ENCODE measurements at places on chromosomes 5 and 9. TPM values are rescaled to one million over a fixed set of nuclear protein-coding genes. Genes with fewer than 3 reads are reported as not detected.

GRCh38 chr5:138974227-138975063 lies 99.3 kb upstream of the LRRTM2 start:
- DNase-seq, result peak; percentile 68

DNA sequence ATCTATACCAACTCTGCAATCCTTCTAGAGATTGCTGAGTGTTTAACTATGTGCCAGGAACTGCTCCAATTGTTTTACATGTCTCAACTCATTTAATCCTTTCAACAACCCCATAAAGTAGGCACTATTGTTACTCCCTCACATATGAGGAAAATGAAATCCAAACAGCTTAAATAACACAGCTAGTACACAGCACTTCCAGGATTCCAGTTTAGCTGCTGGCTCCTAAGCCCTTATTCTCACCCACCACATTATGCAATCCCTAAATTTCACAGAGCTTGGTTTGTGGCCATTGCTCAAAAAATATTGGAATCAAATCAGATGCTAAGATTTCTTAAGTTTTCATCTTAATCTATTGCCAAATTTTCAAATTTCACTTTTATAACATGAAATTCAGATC lies 84.9 kb downstream of the PRELID2 start:
- DNase-seq, result no peak

DNA sequence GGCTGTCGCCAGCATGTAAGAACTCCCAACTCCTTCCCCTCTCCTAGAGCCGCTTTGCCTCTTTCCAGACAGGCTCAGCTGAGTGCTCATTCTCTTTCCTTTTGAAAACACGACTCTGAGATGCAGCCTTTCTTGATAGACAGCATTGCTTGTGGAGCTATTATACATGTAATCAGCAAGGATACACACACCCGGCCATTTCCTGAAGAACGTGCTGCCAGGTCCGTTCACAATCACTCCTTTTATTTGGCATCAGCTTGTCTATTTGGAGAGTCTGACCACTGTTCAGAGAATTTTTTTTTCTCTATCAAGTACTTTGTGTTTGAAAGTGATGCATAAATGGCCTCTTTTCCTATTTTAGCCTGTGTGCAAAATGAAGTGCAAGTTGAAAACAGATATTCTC lies 328.7 kb downstream of the MARCHF11 start:
- no peak for DNase-seq

GRCh38 chr9:124110307-124110915 lies 98.8 kb downstream of the LHX2 start:
- DNase-seq, result peak; percentile 73

- DNase-seq, result no peak
These were observed 7.4 kb downstream of the C5orf46 start for GRCh38 chr5:147898875-147899401.

DNA sequence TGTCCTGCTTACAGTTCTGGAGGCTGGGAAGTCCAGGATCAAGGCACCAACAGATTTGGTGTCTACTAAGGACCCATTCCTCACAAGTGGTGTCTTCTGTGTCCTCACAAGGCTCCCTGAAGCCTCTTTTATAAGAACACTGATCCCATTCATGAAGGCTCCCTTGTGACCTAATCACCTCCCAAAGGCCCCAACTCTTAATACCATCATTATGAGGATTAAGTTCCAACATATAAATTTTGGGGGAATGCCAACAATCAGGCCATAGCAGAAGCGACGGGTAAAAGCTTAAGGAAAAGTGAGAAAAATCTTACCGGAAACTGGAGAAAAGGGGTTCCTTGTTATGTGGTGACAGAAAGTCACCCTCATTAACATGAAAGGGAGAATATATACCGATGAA lies 11.2 kb downstream of the CTNNAL1 start:
- no peak for DNase-seq

DNA sequence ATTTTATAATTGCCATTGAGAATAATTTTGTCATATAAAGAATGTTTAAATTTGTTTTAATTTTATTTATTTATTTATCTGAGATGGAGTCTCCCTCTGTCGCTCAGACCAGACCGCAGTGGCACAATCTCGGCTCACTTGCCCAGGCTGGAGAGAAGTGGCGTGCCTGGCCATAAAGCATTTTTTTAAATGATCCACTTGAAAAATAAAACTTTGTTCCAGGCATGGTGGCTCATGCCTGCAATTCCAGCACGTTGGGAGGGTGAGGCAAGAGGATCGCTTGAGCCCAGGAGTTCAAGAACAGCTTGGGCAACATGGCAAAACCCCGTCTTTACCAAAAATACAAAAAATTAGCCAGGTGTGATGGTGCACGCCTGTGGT lies 2.1 kb upstream of the SIT1 start:
- DNase-seq, result no peak

DNA sequence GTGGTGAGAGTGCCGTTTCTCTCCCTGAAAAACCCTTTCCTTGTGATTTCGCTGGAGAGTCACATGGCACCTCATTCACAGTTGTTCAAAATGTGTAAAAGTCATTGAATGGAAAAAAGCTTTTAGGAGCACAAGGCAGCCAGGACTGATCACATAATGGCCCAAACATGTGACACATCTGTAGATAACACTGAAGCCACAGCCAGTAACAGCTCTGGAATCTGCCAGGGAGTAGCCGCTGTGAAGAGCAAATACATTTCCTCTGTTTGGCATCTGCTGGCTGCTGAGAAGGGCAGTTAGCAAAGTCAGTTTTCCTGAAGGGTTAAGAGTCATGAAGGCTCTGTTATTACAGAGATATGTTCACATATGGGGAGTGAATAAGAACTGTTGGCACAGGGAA lies 271.8 kb downstream of the NNT start:
- DNase-seq, result peak; percentile 32

GRCh38 chr9:126638571-126639132 lies 24.9 kb downstream of the LMX1B start:
- no peak for DNase-seq

GRCh38 chr9:120212153-120212852 lies 367.7 kb downstream of the CDK5RAP2 start:
- DNase-seq, result no peak

GRCh38 chr9:89756891-89757537 lies 152.2 kb downstream of the GADD45G start:
- no peak for DNase-seq

DNA sequence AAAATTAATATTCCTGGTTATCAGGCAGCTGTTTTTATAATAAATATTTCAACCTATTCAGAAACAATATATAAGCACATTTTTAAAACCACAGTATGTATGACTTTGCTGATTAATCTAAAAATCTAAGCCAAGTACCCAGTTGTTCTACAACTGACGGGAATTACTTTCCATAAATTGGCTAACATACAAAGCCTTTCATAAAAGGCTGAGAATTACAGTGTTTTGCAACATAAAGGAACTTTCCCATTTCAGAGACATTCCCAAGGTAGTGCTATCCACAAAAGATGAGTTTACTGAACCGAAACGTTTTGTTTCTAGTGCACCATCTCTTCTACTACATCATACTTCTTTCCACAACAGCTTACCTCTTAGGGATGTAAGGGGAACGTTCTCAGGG lies 7.2 kb downstream of the RNF145 start:
- DNase-seq, result no peak

DNA sequence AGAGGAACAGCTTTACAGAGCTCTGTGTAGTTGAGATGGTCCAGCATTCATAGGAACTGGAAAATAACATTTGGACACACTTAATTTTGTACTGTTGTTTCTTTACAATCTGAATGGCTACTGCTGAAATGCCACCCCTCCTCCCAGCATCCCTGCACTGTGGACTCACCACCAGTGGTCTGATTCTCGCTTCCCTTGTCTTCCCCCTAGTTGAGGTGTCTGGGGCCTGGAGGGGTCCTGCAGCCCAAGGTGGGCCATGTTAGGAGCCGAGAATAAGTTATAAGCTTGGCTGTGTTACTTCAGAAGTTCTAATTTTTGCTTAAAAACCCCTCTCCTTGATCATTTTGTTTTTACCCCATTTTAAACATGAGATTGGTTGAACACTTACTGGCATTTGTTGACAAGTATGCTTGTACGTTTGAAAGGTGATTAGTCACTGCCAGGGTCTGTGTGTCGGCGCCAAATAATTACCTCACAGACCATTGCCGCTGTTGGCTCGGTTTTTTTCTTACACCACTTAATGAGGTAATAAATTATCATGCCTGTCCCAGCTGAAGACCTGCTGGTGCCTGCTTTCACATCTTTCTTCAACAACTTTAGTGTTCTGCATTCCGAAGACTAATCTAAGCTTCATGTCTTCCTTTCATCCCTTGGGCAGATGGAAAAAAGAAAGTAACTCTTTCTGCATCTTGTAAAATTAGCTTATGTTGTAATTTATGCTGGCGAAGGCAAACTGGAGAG lies 65.8 kb downstream of the MCCC2 start:
- no peak for DNase-seq

GRCh38 chr5:150329038-150329437 lies 26.3 kb upstream of the ARSI start:
- no peak for DNase-seq

- DNase-seq, result no peak
These were observed 483.8 kb downstream of the DMAC1 start for GRCh38 chr9:7315746-7316145.

DNA sequence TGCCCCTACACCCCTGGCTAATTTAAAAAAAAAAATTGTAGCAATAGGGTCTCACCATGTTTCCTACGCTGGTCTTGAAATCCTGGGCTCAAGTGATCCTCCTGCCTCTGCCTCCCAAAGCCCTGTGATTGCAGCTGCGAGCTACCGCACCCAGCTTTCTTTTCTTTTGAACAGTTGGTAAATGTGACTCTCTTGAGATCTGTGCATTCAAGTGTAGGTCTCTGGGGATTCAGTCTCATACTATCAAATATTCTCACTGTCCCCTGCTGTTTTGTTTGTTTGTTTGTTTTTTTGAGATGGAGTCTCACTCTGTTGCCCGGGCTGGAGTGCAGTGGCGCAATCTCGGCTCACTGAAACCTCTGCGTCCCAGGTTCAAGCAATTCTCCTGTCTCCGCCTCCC lies 42.3 kb upstream of the CXXC5 start:
- DNase-seq, result no peak

- no peak for DNase-seq
These were observed 1817.2 kb upstream of the CDH9 start for GRCh38 chr5:28855626-28856025.

GRCh38 chr5:151917904-151918303 lies 6.7 kb downstream of the GLRA1 start:
- no peak for DNase-seq

GRCh38 chr9:28624771-28625170 lies 1051.5 kb upstream of the C9orf72 start:
- DNase-seq, result no peak

DNA sequence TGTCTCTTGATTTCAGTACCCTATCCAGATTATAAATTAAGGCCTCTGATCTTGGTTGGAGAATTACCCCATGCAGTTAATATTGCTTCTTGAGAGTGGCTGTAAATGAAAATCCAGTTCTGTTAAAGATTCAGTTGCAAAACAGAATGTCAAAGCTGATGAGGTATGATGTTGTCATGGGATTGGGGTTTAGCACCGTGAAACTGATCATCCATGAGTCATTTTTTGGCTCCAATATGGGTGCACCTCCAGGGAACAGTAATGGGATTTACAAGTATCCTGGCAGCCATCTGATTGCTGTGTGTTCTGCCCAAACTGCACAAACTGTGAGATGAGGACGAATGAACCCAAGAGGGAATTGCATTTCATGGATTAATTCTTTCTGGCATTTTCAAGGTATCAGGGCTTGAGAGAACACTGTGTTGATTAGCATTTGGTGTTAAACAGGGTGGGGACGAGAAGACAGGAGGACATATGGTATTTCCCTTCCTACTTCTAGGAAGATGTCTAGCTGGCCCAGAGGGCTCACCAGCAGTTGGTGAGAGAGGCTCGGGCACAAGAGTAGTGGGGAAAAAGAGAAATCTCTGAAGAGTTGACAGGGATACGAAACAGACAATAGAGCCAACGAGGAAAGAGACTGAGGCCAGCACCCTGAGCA lies 214.7 kb downstream of the GAS1 start:
- DNase-seq, result no peak

DNA sequence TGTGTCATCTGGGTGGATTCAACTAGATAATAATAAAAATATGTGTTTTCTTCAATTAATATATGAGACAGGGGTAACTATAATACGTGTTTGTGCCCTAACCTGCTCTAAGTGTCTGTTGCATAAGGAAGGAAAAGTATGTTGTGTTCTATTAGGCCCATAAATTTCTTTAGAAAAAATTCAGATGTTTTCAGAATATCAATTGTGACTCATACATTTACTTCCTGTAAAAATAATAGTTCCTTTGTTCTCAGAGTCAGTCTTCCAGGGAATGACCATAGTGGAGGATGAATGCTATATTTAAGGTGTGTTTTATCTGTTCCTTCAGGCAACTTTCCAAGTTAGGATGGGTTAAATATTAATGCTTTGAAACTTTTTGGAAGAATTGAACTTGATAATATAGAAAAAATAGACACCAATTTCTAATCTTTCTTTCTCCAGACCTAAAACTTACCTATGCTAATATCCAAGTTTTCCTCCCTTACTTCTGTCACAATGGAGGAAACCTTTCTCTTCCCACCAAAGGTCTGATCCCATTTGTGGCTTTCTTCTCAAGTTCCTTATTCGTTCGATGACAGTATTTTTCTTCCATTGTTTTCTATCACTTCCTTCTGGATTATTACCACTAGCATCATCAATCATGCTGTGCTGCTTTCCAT lies 49.9 kb downstream of the ISL1 start:
- no peak for DNase-seq

DNA sequence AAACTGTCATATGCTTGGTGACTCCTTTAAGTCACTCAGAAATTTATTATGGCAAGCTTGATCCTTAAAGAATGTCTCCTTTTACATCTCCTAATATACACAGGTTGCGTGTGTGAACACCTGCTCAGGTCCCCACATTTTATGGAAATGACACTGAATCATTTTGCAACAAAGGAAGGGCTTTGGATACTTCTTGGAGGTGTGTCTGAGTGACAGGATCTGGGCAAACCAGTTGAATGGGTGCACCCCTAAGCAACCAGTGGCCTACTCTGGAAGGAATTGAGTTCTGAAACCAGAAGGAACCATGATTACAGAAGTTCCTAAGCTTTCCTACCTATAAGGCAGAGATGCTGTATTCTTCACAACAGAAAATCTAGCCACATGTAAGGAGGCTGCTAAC lies 483.9 kb upstream of the KLF4 start:
- DNase-seq, result no peak

DNA sequence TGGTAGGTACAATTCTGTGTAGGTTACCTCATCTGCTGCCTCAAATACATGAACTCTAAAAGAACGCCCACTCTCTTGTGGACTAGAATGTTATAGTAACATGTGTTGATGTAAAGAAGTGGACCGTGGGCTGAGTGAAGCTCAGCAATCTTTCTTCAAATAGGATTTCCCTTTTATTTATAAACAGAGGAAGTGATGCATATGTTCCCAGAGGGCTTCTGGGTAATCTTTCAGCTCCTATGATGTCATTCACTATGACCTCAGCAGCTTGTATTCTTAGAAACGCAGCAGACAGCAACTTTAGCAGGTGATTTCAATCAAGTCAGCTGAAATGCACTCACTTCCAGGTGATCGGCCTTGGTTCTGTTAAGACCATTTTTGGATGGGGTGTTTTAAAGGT lies 14.4 kb downstream of the F2RL2 start:
- DNase-seq, result no peak

The PCA3 gene
- 0.81 TPM for total RNA-seq

The ARPC5L gene
- 24.4 TPM for total RNA-seq

The C5 gene
- total RNA-seq, result 5.7 TPM

The OR13D1 gene
- total RNA-seq, result not detected

The SLC45A2 gene
- 0.54 TPM for total RNA-seq

The DOCK2 gene
- total RNA-seq, result 53.7 TPM

The NDFIP1 gene
- total RNA-seq, result 93.7 TPM

The GABRA1 gene
- not detected for total RNA-seq

The ZNF366 gene
- 10.3 TPM for total RNA-seq

The ARID3C gene
- not detected for total RNA-seq

The RASGEF1C gene
- total RNA-seq, result 1.2 TPM

The C5orf52 gene
- not detected for total RNA-seq

The C9orf153 gene
- total RNA-seq, result 1.3 TPM

All from aorta (tissue), 5 donors.